Dermis microvascular lymphatic vessel endothelial cell (primary cell): ENCODE measurements at places on chromosomes 11 and 22. TPM values are rescaled to one million over a fixed set of nuclear protein-coding genes. Genes with fewer than 3 reads are reported as not detected.

Gene SMIM35
- not detected in 2 replicates for total RNA-seq

Gene GP1BB
- total RNA-seq: 2.7 and 5.3 TPM in 2 replicates

Gene ANGPTL5
- not detected in 2 replicates for total RNA-seq

Gene PDE3B
- total RNA-seq: 0.13 and 0.51 TPM in 2 replicates

- no peak for DNase-seq
These were observed 38.6 kb upstream of the HSPA8 start for GRCh38 chr11:123100379-123101085.

- no peak for DNase-seq
These were observed 27.4 kb downstream of the IGLL5 start for GRCh38 chr22:22914726-22915669.

- DNase-seq: peak; percentile 41
These were observed 125.6 kb downstream of the APIP start for GRCh38 chr11:34790620-34791019.

DNA sequence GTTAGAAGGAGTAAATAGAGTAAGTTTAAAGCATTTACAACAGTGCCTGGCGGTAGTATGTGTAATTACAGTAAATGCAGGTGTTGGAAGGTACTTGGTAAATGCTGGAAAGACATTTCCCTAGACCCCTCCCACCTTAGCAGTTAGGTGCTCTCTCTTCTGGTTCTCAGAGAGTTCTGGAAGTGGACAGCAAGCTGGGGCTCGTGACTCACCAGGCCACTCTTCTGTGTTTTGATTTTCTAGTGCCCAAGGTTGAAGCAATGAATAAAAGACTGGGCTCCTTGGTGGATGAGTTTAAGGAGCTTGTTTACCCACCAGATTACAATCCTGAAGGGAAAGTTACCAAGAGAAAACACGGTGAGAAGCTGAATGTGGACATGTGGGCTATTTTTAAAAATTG is 27.6 kb downstream of the SNU13 start:
- no peak for DNase-seq
